ENCODE measurements at places on chromosomes 11 and 22.

- DNase-seq = no peak
These were observed 65.7 kb downstream of the FLI1 start for GRCh38 chr11:128759597-128759996.

DNA sequence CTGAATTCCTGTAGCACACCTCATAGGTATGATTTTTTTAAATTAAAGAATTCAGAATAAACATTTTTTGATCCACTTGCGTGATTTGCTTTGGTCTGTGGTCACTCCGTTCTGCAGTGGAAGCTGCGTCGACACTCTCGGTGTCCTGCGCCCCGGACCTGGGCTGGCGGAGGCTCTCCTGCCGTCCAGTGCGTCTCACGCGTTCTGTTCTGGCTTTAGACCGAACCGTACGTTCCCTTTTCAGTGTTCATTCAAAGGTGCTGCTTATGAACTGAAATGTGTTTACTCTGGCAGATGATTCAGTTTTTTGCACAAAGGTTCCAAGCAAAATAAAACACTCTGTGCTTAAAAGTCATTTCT, 38.2 kb downstream of the CTTN start:
- DNase-seq = no peak

DNA sequence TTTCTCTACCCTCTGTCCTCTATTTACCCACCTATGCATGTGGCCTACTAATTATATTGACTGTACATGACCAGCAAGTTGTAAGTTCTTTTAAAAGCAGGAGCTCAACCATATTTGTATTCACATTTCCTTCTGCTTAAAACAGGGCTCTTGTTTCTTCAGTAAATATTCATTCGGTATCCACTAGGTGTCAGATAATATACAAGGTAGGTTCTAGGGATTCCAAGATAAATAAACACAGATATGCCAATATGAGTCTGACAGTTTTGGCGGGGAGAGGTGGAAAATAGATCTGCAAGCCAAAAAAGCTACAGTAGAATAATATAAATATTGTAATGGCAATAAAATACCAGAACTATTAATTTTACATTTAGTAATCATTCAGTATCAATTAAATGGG, 15.3 kb upstream of the RAB30 start:
- no peak for DNase-seq

DNA sequence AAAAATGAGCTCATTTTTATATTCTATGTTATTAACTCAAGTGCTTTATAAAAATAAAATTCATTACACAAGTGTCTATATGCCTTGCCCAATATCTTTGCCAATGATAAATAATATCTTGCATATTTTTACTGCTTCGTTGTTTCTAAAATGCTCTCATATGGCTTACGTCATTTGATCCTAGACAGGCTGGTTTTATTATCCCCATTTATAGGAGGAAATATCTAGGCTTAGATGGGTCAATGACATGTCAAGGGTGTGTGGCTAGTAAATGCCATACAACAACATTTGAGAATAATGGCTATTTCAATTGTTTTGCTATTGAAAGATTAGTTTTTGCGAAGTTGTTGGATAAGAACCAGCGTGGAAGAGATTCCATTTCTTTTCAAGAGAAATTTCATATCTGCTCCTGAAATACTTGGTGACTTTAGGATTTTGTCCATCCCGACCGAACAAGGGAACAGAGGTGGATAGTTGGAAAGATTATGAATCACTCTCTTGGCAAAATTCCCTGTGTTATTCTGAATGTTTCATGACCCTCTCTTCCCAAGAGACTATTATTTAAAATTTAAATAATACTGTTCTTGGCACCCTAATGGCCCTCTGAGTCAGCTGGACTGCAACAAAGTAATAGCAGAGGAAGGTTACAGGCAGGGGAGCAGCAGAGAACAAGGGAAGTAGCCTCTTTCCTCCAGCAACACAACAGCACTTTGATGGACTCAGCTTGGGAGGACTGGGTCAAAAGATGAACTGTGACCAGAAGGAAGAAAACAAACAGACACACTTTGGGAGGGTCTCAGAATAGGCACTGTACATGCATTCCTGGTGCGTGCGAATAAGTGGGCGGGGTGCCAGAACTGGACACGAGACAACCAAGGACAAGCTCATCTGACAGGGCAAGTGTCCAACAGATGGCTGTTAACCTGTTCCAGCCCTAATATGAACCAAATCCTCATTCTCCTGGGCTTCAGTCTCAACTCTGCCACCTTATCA, 94.5 kb downstream of the ME3 start:
- DNase-seq = no peak

GRCh38 chr11:2379466-2380174, 2.5 kb downstream of the CD81 start:
- no peak for DNase-seq

- DNase-seq = no peak
These were observed 9.4 kb upstream of the EI24 start for GRCh38 chr11:125559888-125560287.
